ENCODE measurements at places on chromosomes 4 and X. TPM values are rescaled to one million over a fixed set of nuclear protein-coding genes. Genes with fewer than 3 reads are reported as not detected.

- DNase-seq: no peak
Measured at GRCh38 chr4:185013417-185014125, 4.7 kb upstream of the HELT start.

GRCh38 chrX:33045882-33046281 lies 165.5 kb downstream of the DMD start:
- DNase-seq: no peak

The GATB gene
- total RNA-seq: 9.6 TPM

The SMIM10 gene
- not detected for total RNA-seq

- DNase-seq: no peak
Measured at GRCh38 chrX:139091878-139092277, 380.4 kb upstream of the FGF13 start.

DNA sequence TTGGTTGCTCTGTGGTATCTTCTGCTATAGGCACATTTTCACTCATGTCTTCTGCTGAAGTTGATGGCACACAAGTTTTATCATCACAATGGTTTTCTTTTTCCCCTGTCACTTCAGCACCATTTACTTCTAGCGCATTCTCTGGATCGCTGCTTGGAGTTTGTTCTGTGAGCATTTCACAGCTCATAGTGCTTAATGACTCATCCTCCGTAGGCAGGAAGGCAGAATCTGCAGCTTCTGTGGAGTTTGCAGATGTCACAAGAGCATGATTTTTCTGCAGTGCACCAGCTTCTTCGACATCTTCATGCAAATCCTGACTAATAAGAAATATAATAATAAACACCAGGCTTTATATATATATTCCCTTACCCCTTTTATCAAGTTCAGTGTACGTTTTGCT lies 83.6 kb downstream of the CHM start:
- DNase-seq: no peak

DNA sequence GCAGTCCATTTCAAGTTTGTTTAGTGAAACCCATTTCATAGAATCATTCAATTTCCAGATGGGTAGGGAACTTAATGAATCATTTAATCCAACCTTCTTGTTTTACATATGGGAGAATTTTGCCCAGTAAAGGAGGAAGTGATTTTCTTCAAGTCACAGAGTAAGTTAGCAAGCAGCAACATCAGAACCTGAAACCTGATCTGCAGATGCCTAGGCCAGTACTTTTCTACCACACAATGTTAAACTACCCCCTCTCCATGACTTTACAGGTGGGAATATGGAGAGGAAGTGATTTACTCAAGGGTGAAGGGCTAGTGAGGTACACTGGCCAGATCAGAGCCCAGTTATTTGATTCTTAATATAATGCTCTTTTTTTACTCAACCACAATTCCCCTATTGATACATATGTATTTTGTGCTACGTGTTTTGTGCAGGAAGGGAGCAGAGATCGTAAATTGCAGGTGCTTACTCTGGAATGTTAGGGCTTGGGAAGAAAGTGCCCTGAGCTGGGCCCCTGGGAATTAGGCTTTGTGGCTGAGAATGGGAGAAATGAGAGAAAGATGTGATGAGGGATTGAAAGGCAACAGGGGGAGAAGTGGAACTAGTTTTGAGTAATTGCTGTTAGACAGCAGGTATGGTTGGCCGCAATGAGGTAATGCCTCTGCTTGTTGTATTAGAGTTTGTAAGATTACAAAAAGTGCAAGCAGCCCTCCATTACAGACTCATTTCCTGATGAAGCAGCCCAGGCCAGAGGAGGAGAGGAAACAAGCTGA lies 6.8 kb downstream of the LHFPL1 start:
- no peak for DNase-seq

- DNase-seq: no peak
Measured at GRCh38 chrX:38891641-38892413, 90.6 kb downstream of the MID1IP1 start.

GRCh38 chr4:169540774-169541173 lies 71.6 kb downstream of the NEK1 start:
- no peak for DNase-seq

GRCh38 chr4:115670930-115671329 lies 557.5 kb upstream of the NDST4 start:
- DNase-seq: no peak
